ENCODE measurements at places on chromosomes 11 and 22. TPM values are rescaled to one million over a fixed set of nuclear protein-coding genes. Genes with fewer than 3 reads are reported as not detected.

The KDM4E gene
- not detected for polyA plus RNA-seq

DNA sequence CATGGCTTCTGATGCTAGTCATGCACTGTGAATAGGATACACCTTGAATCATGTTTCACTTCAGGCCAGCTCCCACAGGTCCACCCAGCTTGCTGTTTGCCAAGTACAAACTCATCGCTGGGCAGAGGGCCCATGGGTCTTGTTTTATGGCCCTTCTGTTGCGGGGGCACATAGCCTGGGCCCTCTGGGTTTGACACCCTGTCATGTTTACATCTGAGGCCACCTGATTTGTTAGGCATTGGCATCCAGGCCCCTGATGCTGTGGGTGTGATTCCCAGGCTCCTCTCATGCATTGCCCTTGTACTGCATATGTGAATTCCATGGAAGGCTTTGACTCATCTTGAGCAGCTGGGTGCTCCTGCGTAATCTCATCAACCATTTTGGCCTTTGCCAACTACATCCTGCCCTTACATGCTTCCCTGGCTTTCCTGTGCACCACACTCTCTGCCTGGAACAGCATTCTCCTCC lies 32.6 kb downstream of the PPFIBP2 start:
- no peak for DNase-seq

GRCh38 chr22:41848468-41848867 lies 15.6 kb downstream of the SREBF2 start:
- DNase-seq = no peak

DNA sequence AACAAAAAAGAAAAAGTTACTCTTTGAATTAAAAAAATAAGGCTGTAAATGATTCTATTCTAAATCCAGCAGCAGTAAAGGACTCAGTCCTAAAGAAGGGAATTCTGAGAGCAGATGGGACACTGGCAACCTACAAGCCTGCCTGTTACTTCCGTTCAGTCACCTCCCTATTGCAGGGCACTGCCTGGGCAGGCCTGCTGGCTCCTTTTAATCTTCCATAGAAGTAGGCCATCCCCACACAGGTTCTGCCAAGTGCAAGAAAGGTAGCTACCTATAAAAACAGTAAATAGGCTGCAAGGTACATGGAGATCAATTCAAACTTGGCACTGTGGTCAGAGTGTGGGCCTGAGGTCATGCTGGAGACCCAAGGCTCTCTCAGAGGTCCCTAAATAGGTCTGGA lies 136.4 kb downstream of the TRIM44 start:
- no peak for DNase-seq

DNA sequence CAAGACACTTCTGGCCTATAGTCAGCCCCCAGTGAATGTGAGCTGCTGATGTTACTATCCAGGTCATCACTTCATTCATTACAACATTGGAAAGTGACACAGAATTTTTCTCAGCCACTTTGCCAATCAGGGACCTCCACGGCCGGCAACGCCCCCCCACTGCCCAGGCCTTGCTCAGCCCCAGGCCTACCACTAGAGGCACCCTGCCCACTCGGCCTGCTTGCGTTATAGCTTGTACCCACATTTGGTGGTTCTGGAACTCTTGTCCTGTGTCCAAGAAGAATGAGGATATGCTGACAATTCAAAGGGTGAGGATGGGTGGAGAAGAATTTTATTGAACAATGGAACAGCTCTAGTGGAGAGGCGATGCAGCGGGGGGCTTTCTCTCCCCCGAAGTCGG lies 96.2 kb downstream of the TSPAN18 start:
- no peak for DNase-seq

DNA sequence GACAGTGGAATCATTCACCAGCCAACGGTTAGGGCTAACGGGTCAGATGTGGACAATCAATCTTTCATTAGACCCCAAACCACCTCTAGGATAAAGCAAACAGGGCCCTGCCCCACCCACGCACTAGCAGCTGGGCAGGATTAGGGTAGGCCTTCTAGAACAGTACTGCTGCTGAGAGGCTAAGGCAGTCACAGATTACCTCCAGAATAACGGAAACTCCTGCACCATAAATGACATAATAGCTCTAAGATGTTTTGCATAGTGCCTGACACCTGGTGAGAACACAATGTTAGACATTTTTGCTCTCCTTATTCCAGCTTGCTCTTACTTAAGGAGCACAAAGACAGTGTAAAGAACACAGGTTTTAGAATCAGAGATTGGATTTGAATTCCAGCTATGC lies 1.8 kb downstream of the SYTL2 start:
- DNase-seq = no peak

- no peak for DNase-seq
Observed at GRCh38 chr22:50202130-50202666, 1.4 kb downstream of the SELENOO start.

The ACER3 gene
- polyA plus RNA-seq = 4.0 TPM

DNA sequence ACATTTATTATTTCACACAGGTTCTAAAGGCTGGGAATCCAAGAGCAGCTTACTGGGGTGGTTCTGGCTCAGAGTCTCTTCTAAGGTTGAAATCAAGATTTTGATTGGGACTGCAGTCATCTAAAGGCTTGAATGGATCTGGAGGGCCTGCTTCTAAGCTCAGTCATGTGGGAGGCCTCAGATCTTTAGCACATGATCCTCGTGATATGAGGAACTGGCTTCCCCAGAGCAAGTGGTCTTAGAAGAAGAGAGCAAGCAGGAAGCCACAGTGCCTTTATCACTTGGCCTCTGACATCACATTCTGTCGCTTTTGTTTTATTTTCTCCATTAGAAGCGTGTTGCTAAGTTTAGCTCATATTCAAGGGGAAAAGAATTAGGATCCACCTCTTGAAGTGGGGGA lies 88.9 kb downstream of the ARFGAP2 start:
- no peak for DNase-seq
